ENCODE measurements at places on chromosomes 7 and 10.

GRCh38 chr7:55343860-55344606, 21.1 kb upstream of the LANCL2 start:
- DNase-seq, result no peak

DNA sequence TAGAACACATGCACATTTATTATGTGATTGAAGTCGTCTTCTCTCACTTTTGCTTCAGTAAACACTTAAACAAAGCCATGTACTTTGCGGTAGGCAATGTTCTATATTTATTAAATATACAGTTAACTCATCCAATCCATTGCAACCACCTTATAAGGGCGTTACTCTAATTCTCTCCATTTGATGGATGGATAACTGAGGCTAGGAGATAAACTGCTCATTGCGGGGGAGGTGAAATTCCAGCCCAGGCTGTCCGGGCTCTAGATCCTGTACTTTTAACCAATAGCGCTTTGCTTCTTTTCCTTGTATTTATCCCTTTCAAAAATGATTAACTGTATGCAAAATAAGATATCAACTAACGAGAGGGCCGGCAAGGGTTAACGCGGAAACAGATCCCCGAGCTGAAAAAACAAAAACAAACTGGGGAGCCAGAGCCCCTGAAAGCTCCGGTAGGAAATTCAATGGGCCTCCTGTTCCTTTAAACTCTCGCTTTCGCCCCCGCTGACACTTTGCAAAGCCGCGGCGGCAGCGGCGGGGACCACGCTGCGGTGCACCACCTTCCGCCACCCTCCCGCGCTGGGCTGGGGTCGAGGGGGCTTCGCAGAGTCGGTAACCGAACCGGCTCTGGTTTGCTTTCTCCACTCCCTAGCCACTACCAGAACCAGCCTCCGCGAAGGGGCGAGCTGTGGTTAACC, 1.0 kb upstream of the PLXDC2 start:
- DNase-seq, result no peak

- DNase-seq, result no peak
Observed at GRCh38 chr7:134954197-134955082, 31.9 kb upstream of the AGBL3 start.

- no peak for DNase-seq
Observed at GRCh38 chr7:75937958-75938786, 23.2 kb downstream of the POR start.

DNA sequence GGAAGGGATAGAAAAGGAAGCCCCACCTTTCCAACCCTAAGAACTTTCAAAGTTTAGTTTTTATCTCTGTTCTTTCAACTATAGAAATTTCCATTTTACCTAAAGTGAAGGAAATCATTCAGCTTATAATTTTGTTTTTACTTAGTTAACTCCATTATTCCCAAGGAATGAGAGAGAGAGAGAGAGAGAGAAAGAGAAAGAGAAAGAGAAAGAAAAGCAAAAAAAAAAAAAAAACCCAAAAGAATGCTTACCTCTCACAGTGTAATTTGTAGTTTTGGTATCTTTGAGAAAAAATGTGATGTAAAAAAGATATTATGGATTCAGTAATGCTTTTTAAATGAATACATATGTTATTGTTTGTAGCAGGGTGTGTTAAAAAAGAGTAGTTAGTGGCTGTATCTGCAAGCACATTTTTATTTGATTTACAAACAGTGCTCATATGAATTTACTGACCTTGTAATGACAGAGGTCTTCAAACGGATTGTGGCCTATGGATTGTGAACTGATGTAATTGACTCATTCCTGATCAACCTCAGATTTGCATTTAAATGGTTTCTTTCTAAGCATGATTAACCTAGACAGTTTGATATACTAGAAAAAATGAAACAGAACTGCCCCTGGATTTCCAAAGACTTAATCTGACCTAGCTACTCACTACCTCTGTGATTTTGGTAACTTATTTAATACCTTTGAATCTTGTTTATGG, 64.9 kb downstream of the LCOR start:
- no peak for DNase-seq

- DNase-seq, result peak; percentile 32
Observed at GRCh38 chr7:64887756-64888508, 15.1 kb upstream of the ZNF273 start.

- no peak for DNase-seq
Observed at GRCh38 chr7:141012696-141013344, 1.9 kb downstream of the MRPS33 start.

- no peak for DNase-seq
Observed at GRCh38 chr7:10770176-10770575, 203.5 kb upstream of the PHF14 start.

GRCh38 chr7:142887282-142888015, 1.9 kb upstream of the TRPV6 start:
- no peak for DNase-seq

All from stimulated activated CD4-positive, alpha-beta T cell treated with anti-CD3 and anti-CD28 coated beads, TNF-alpha, amount 100 ng/mL, for 1 hour (primary cell).